ENCODE measurements at places on chromosomes 13 and 19. TPM values are rescaled to one million over a fixed set of nuclear protein-coding genes. Genes with fewer than 3 reads are reported as not detected.

GRCh38 chr19:391207-391557, 17.8 kb downstream of the C2CD4C start:
- no peak overlapping the region for H3K4me3 ChIP-seq
- H3K36me3 ChIP-seq, result no peaks in the 10 kb centered on the region
- no peak overlapping the region for H3K27ac ChIP-seq
- no peak for DNase-seq
- H3K27me3 ChIP-seq, result no peaks in the 10 kb centered on the region

DNA sequence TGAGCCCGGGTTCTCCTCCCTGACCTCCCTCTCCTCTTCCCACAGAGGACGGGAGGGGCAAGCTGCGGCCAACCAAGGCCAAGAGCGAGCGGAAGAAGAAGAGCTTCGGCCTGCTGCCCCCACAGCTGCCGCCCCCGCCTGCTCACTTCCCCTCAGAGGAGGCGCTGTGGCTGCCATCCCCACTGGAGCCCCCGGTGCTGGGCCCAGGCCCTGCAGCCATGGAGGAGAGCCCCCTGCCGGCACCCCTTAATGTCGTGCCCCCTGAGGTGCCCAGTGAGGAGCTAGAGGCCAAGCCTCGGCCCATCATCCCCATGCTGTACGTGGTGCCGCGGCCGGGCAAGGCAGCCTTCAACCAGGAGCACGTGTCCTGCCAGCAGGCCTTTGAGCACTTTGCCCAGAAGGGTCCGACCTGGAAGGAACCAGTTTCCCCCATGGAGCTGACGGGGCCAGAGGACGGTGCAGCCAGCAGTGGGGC, 162.2 kb downstream of the KDM4B start:
- H3K4me1 ChIP-seq, result peaks cover 23% of the 10 kb centered on the region
- DNase-seq, result no peak
- no peak overlapping the region for H3K27ac ChIP-seq
- no peak overlapping the region for H3K4me3 ChIP-seq

- H3K4me3 ChIP-seq, result no peak overlapping the region
- no peaks in the 10 kb centered on the region for H3K36me3 ChIP-seq
- H3K4me1 ChIP-seq, result no peaks in the 10 kb centered on the region
Measured at GRCh38 chr19:35524181-35524837, 3.8 kb downstream of the SBSN start.

The SMIM44 gene
- not detected for total RNA-seq

The PRX gene
- total RNA-seq, result 4.0 TPM

Data from SJCRH30 (cell line).